ENCODE measurements at places on chromosomes 7 and 10. TPM values are rescaled to one million over a fixed set of nuclear protein-coding genes. Genes with fewer than 3 reads are reported as not detected.

The PCBD1 gene
- 32.6 TPM for total RNA-seq

DNA sequence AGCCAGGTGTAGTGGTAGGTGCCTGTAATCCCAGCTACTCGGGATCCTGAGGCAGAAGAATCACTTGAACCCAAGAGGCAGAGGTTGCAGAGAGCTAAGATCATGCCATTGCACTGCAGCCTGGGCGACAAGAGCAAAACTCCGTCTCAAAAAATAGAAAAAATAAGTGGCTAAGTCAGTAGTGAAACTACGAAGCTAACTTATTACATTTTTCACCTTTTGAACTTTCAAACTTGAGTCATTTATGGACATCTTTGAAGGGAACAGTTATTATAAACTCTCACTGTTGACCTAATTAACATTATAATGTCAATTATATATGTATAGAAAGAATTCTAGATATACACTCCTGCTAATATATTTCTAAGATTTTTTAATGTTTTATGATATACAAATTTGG, 541.5 kb upstream of the C7orf33 start:
- H3K36me3 ChIP-seq = no peaks in the 10 kb centered on the region
- no peaks in the 10 kb centered on the region for H3K27me3 ChIP-seq
- H3K27ac ChIP-seq = no peak overlapping the region
- H3K4me3 ChIP-seq = no peak overlapping the region
- peaks cover 5% of the 10 kb centered on the region for H3K4me1 ChIP-seq

- H3K4me3 ChIP-seq = no peak overlapping the region
- H3K36me3 ChIP-seq = no peaks in the 10 kb centered on the region
- no peak overlapping the region for H3K27ac ChIP-seq
- no peaks in the 10 kb centered on the region for H3K4me1 ChIP-seq
- no peaks in the 10 kb centered on the region for H3K27me3 ChIP-seq
- DNase-seq = no peak
Observed at GRCh38 chr10:111732166-111732785, 451.3 kb downstream of the GPAM start.

DNA sequence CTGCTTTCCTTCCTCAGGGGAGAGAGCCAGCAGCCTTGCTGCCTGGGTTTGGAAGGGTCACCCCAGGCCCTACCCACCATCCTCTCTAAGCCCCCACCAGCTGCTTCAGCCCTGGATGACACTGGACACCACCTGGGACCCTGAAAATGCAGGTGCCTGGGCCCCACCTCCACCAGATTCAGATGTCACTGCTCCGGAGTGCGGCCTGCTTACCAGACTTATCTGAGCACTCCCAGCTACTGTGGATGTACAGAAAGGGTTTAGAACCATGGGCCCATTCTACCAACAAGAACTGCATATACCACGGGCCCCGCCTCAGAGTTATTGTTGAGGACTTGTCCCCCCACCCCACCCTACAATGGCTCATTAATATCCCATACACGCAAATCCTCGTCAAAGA, 172.3 kb downstream of the PTPRN2 start:
- peaks cover 6% of the 10 kb centered on the region for H3K36me3 ChIP-seq
- no peak overlapping the region for H3K4me3 ChIP-seq
- H3K27me3 ChIP-seq = peaks cover 2% of the 10 kb centered on the region
- no peaks in the 10 kb centered on the region for H3K4me1 ChIP-seq
- DNase-seq = no peak
- no peak overlapping the region for H3K27ac ChIP-seq

The TSPAN33 gene
- total RNA-seq = 17.0 TPM

DNA sequence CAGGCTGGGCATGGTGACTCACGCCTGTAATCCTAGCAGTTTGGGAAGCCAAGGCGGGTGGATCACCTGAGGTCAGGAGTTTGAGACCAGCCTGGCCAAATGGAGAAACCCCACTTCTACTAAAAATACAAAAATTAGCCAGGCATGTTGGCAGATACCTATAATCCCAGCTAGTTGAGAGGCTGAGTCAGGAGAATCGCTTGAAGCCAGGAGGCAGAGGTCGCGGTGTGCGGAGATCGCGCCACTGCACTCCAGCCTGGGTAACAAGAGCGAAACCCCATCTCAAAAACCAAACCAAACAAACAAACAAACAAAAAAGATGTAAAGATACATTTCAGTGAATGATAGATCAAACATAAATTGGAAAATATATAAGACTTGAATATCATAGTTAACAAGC, 105.9 kb downstream of the PLPP4 start:
- H3K36me3 ChIP-seq = no peaks in the 10 kb centered on the region
- no peak overlapping the region for H3K27ac ChIP-seq
- no peak overlapping the region for H3K4me3 ChIP-seq

The CFAP70 gene
- total RNA-seq = 0.50 TPM

The RBP3 gene
- not detected for total RNA-seq

Data from natural killer cell treated with Interleukin-12 subunit alpha and Interleukin-12 subunit beta and Interleukin-15 and Interleukin-18, amount 100 ng/mL, for 72 hours (primary cell).